ENCODE measurements at places on chromosomes 16 and 17.
A peak's percentile ranks its signal among the peaks of the same experiment; 100 is the strongest.

DNA sequence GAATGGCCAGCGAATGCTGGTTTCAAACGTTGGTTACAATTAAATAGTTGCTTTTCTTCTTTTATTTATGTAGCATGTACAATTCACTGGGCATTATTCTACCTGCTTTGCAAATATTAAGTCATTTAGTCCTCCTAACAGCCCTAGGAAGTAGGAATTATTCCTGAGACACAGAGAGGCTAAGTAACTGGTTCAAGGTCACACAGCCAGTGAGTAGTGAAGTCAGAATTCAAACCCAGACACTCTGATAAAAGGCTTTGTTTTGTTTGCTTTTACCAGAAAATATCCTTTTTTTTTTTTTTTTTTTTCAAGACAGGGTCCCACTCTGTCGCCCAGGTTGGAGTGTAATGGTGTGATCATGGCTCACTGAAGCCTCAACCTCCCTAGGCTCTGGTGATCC lies 2.2 kb downstream of the CRHR1 start:
- no peak overlapping the region for H3K27ac ChIP-seq
- peaks cover 25% of the 10 kb centered on the region for H3K4me1 ChIP-seq
- no peaks in the 10 kb centered on the region for H3K36me3 ChIP-seq

DNA sequence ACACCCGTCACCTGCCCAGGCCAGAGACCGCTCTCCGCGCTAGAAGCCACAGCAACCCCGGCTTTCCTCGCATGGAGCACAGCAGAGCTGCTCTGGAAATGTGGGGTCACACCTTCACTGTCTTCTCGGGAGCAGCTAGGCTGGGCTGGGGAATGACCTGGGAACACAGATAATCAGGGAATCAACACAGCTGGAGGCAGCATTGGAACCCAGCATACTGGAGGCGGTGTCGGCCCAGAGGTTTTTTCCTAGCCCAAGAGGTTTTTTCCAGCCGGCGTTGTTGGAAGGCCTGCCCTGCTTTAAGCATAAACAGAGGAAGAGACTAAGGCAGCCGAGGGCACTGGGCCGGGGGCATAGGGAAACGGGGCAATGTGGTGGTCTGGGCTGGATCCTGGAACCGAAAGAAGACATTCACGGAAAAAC lies 791 bp upstream of the PLD6 start:
- H3K4me1 ChIP-seq: peaks cover 46% of the 10 kb centered on the region
- H3K27me3 ChIP-seq: no peaks in the 10 kb centered on the region
- DNase-seq: no peak

DNA sequence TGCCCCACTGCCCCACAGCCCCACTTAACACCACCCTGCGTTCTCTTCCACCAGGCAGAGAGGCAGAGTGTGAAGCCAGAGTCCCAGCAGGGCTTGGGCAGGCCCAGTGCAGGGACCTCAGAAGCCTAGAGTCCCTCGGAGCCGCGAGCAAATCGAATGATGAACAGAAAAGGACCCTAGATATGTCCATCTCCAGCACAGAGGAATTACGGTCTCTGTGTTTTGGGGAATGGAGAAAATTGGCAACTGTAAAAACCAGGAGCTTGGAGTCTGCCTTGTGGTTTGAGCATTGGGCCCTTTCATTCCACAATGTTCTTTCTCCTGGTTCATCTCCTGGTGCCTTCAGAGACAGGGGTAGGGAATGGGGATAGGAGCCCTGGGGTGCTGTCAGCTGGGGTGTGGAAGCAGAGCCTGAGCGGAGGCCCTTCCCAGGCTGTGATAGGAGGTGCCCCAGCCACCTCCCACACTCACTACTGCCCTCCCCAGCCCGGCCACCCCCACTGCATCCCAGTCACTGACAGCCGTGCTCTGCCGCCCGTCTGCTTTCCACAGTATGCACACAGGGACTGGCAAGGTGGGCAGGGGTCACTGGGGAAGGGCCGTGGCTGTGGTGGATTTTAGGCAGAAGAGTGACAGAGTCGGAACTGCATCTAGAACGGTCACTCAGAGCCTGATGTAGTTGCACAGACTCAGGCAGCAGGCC lies 26.7 kb downstream of the TBX4 start:
- no peaks in the 10 kb centered on the region for H3K36me3 ChIP-seq
- DNase-seq: no peak
- H3K4me3 ChIP-seq: no peak overlapping the region
- peaks cover 55% of the 10 kb centered on the region for H3K27me3 ChIP-seq
- H3K4me1 ChIP-seq: no peaks in the 10 kb centered on the region

DNA sequence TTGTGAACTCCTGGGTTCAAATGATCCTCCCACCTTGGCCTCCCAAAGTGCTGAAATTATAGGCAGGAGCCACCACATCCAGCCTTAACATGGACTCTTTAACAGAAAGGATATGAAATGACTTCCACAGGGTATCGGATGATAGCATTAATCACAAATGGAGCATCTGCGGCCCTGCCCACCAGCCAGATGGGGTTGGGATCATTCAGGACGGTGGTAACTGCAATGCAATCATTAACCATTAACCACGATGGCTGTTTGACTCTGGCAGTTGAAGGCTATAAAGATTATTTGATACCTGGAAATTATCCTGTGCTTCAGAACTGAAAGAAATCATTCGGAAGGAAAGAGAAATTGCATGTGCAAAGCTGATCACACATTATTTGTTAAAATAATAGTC lies 5.3 kb upstream of the CHST5 start:
- no peak for DNase-seq
- H3K4me1 ChIP-seq: peaks cover 14% of the 10 kb centered on the region
- no peak overlapping the region for H3K4me3 ChIP-seq
- peaks cover 14% of the 10 kb centered on the region for H3K36me3 ChIP-seq
- H3K27ac ChIP-seq: no peak overlapping the region

GRCh38 chr17:34580685-34581445 lies 1.5 kb downstream of the TMEM132E start:
- peaks cover 100% of the 10 kb centered on the region for H3K27me3 ChIP-seq
- H3K27ac ChIP-seq: no peak overlapping the region
- DNase-seq: no peak
- H3K4me1 ChIP-seq: peaks cover 36% of the 10 kb centered on the region
- H3K36me3 ChIP-seq: no peaks in the 10 kb centered on the region
- H3K4me3 ChIP-seq: peak overlapping the region; percentile 72

- no peak overlapping the region for H3K27ac ChIP-seq
- H3K27me3 ChIP-seq: peaks cover 23% of the 10 kb centered on the region
- peaks cover 36% of the 10 kb centered on the region for H3K4me1 ChIP-seq
- no peaks in the 10 kb centered on the region for H3K36me3 ChIP-seq
- H3K4me3 ChIP-seq: no peak overlapping the region
These were observed 16.6 kb downstream of the CD7 start for GRCh38 chr17:82300707-82301270.

DNA sequence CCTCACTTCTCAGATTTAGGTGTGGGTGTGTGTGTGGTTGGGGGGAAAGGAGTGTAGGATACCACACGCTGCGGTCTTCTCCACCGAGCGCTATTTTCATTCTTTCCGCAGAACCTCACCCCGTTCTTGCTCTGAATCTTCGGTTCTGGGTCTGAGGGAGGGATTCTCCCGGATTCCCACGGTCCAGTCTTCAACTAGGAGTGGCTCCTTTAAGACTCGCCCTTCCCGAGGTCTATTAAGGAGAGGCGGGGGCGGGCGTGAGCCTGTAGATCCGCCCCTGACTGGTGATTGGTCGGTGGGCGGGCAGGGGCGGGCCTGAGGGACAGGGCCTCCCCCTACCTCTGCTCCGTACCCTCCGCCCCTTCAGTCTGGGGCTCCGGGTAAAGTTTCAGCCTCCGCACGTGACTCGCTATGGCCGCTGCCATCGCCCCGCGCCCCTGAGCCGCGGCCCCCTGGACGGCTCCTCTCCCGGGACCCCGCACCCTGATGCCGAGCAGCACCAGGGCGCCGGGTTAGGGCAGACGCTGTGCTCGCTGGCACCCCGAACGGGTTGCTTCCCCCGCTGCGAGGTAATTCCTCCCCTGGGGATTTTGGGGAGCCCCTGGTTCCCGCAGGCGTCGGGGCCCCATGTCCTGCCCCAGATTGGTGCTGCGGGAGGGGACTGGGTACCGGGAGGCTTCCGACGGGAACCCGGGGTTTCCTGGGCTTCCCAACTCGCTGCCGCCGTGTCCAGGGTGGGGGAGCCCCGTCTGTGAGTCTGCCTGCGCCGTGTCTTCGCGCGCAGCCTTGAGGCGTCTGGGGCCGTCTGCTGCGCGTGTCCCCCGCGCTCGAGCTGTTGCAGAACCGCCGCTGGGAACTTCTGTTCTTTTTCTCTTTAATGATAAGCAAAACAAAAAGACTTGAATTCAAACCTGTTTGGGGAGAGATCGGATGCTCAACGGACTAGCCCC lies 9.2 kb downstream of the RARA start:
- peak overlapping the region; percentile 78 for H3K4me3 ChIP-seq
- H3K4me1 ChIP-seq: peaks cover 98% of the 10 kb centered on the region
- H3K27me3 ChIP-seq: no peaks in the 10 kb centered on the region
- H3K36me3 ChIP-seq: no peaks in the 10 kb centered on the region

- no peak for DNase-seq
- H3K27me3 ChIP-seq: no peaks in the 10 kb centered on the region
- no peak overlapping the region for H3K4me3 ChIP-seq
- H3K4me1 ChIP-seq: peaks cover 14% of the 10 kb centered on the region
These were observed 36.4 kb downstream of the CLEC16A start for GRCh38 chr16:10980813-10981212.

DNA sequence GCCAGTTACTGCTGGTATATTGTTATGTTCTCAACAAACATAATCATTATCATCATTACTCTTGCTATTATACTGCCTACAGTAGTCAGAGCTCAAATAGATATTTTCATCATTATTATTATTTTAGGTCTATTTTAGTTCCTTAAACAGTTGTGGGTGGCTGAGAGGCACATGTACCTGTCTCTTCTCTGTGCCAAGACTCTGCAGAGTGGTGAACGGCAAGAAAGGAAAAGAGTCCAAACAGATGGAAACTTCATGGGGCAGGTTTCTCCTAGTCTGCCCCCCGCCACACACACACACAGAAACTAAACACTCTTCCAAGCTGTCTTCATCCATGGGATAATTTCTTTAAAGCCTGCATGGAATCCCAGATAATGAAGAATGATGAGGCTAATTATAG lies 77.7 kb upstream of the CLEC3A start:
- H3K4me3 ChIP-seq: no peak overlapping the region
- no peaks in the 10 kb centered on the region for H3K27me3 ChIP-seq
- H3K27ac ChIP-seq: no peak overlapping the region

GRCh38 chr16:53689636-53690035 lies 14.0 kb downstream of the RPGRIP1L start:
- no peaks in the 10 kb centered on the region for H3K4me1 ChIP-seq
- H3K27ac ChIP-seq: no peak overlapping the region
- H3K4me3 ChIP-seq: no peak overlapping the region

DNA sequence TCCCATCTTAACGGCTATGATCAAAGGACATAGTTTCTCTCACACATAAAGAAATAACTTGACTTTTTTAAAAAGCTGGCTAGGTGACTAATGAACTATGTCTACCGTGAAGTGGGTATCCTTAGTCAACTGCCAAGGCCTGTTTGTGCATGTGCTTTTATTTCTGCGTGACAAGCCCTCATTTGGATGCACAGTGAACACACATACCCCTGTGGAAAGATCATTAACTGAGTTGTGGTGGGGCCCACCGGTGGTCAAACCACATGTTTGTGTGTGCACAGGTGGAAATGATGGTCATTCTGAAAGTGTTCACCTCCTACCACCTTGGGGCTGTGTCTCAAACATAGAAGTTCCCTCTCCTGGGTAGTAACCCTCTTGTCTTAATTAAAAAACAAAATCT lies 256.1 kb upstream of the SALL1 start:
- H3K4me3 ChIP-seq: no peak overlapping the region
- DNase-seq: no peak
- H3K27ac ChIP-seq: no peak overlapping the region
- H3K27me3 ChIP-seq: no peaks in the 10 kb centered on the region
- H3K36me3 ChIP-seq: no peaks in the 10 kb centered on the region

GRCh38 chr16:57258226-57258909 lies 13.3 kb downstream of the ARL2BP start:
- no peak overlapping the region for H3K4me3 ChIP-seq
- peaks cover 17% of the 10 kb centered on the region for H3K4me1 ChIP-seq
- peaks cover 39% of the 10 kb centered on the region for H3K36me3 ChIP-seq
- no peak overlapping the region for H3K27ac ChIP-seq

DNA sequence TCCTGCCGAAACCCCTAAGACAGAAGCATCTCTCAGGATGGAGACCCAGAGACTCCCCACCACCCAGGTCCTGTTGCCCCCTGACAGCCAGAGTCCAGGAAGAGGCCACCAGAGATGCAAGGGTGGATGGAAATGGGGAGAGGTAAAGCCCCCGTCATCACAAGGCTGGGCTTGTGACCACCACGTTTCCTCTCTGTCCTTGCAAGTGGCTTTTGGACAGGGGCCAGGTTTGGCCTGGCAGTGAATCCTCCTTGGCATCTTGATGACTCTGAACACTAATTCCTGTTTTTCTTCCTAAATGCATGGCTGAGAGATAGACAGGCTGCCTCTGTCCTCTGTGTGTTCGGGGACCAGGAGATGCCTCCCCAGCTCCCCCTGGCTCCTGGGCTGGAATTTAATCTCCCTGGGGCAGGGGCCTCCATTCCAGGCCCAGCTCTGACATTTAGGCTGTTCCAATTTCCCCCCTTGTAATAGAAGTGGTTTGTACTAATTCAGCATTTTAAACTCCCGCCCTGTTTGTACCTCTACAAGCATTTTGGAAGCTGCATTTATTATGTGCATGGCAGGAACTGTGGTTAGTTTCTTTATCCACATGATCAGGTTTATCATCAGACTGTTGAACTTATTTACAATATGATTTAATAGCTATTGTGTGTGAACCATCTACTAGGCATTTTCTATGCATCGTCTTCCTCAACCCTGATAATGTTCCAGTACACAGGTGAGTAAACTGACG lies 116.1 kb upstream of the IRX6 start:
- H3K4me1 ChIP-seq: no peaks in the 10 kb centered on the region
- H3K27ac ChIP-seq: no peak overlapping the region
- no peaks in the 10 kb centered on the region for H3K36me3 ChIP-seq

DNA sequence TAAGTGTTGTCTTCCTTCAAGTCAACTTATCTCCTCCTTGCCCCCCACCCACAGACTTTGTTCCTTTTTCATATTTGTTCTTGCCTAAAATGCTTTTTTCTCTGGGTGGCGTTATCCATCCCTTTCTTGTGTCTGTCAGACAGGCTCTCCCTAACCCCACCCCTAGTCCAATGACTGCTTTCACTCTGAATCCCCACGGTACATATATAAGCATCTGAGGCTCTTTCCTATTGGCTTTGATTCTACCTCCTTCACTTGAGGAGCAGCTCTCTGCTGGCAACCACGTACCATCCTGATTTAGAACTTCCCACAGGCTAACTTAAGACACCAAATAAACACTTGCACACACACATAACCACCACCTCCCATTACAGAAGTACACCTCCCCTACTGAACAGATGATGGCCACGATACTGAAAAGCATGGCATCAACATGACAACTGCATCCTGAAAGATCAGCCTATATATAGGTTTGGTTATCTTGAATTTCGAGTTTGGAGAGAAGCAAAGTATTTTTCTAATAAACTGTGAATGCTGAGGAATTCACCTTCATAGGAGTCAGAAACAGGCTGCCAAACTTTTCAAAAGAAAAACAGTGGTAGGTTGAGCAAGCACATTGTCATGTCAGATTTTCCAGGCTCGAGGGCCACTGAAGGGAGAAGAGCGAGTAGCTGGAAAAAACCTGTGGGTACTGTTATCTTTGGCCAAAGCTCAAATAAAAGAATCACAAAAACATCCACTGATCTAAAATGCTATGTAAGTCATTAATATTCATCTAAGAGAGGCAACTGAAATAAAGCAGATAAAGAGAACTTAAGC lies 24.3 kb downstream of the STAT3 start:
- peak overlapping the region; percentile 75 for H3K27ac ChIP-seq
- no peak for DNase-seq
- no peak overlapping the region for H3K4me3 ChIP-seq
- H3K36me3 ChIP-seq: no peaks in the 10 kb centered on the region
- no peaks in the 10 kb centered on the region for H3K27me3 ChIP-seq
- H3K4me1 ChIP-seq: peaks cover 99% of the 10 kb centered on the region

- no peak for DNase-seq
- peaks cover 28% of the 10 kb centered on the region for H3K36me3 ChIP-seq
- no peak overlapping the region for H3K27ac ChIP-seq
- peaks cover 44% of the 10 kb centered on the region for H3K4me1 ChIP-seq
These were observed 33.3 kb downstream of the HELZ start for GRCh38 chr17:67211742-67212141.

All from left ventricle myocardium inferior (tissue), 1 donor.